ENCODE measurements at places on chromosomes 7 and 10.

- no peak for DNase-seq
These were observed 99.0 kb downstream of the PON1 start for GRCh38 chr7:95225301-95225700.

GRCh38 chr10:9608602-9609001 is 1409.1 kb upstream of the CELF2 start:
- DNase-seq, result no peak

DNA sequence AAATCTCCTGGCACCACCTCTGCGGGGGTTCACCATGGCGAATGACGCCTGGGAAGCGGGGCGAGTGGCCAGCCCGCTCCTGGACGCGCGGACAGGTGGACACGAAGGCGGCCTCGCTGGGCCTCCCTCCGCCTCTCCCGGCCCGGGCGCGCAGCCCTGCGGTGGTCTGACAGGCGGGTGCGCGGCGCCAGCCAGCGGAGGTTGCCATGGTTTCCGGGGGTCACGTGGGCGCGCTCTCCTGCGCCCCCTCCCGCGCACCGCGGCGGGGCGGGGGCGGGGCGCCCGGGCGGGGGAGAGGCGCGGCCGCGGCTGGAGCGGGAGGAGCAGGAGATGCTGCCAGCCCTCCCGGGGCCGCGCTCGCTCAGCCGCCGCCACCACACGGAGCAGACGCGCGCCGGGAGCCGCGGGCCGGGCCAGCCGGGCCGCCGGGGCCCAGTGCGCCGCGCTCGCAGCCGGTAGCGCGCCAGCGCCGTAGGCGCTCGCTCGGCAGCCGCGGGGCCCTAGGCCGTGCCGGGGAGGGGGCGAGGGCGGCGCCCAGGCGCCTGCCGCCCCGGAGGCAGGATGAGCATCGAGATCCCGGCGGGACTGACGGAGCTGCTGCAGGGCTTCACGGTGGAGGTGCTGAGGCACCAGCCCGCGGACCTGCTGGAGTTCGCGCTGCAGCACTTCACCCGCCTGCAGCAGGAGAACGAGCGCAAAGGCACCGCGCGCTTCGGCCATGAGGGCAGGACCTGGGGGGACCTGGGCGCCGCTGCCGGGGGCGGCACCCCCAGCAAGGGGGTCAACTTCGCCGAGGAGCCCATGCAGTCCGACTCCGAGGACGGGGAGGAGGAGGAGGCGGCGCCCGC is at the start of gene PRKAR2B:
Gene PRKAR2B (plus strand): TSS at position 359 of the 848 bp plus-strand sequence. CDS start 203 bp downstream, at position 562.
- DNase-seq, result no peak

DNA sequence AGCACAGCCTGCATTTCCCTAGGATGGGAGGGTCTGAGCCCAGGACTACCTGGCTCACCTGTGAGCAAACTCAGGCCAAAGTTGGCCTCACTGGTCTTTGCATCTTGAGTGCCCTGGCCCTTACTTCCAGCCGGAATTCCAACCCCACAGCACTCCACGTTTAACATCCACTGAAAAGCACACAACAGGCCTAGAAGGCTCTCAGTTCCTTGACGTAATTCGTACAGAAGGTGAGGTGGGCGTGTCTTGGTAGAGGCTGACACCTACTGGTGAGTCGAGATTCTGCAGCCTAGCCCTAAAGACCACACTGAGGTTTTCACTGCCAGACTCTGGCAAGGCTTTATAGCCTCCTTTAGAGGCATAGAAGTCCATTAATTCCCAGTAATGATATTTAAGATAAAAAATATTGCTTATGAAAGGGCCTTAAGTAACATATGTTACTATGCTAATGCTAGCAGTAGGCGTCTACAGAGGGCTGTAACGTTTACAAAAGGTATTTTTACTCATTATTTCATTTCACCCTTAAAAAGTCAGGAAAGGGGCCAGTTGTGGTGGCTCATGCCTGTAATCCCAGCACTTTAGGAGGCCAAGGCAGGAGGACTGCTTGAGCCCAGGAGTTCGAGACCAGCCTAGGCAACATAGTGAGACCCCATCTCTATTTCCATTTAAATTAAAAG is 95.8 kb downstream of the HIP1 start:
- no peak for DNase-seq

DNA sequence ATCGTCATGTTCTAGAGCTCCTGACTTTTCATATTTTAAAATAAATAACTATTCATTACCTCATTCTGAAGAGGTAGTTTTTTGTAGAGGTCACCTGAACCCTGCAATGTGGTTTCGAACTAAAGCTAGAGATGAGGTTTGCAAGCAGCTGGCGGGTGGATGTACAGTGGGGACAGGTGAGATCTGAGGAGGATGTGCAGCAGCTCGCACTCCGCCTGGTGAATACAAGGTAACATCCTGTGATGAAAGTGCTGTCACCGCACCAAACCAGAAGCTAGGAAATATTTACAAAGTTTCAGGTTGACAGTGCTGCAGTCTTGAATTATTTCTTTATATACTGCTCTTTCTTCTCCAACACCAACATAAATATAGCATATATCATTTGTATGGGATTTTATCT is 26.5 kb downstream of the NDUFB2 start:
- DNase-seq, result no peak

- DNase-seq, result no peak
These were observed 4.4 kb upstream of the WIPF3 start for GRCh38 chr7:29801929-29802328.

DNA sequence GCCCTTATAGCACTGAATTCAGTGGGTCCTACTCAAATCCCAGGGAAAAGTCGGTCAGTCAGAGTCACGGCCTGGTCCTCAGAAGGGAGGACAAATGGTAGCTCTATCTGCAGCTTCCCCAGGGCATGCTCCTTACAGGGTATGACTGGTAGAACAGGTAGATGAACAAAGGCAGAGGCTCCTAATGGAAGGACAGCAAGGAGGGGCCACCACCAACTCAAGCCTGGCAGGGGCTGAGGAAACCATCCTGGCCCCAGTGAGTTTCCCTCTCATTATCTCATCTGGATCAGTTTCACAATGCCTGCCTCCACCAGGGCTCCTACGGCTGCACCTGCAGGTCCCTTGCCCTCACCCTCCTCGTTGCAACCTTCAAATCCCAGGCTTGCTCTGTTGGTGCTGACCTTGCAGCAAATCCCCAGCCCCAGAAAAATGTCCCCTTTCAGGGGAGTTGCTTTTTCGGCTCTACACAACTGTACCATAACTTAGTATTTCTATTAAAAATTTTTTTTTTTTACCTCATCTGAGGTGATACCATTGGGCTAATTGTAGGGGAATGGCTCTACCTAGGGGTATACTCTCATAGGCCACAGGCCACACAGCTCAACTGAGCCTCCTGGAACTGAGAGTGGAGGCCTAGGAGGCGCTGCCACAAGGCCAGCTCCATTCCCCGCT is 2.4 kb upstream of the MYO1G start:
- DNase-seq, result no peak

- no peak for DNase-seq
These were observed 103.0 kb downstream of the MTERF1 start for GRCh38 chr7:91777522-91777921.

- no peak for DNase-seq
These were observed 201.4 kb downstream of the TNS3 start for GRCh38 chr7:47380325-47381133.

DNA sequence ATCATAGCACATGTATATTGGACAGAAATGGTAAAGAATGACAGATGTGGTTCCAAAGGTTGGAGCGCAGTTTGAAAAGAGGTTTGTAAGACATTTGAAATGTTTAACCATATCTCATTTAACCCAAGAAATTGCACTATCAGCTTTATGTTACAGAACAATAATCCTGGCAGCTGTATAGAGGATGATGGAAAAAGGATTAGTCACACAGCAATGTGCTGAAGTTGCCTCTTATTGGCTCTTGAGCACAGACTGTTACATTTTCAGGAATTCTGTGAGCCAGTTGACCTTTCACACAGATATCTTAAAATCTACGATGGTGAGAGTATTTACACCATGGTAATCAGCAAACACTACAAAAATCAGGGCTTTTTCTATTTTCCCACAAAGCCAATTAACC is 3.9 kb downstream of the COG5 start:
- DNase-seq, result no peak

DNA sequence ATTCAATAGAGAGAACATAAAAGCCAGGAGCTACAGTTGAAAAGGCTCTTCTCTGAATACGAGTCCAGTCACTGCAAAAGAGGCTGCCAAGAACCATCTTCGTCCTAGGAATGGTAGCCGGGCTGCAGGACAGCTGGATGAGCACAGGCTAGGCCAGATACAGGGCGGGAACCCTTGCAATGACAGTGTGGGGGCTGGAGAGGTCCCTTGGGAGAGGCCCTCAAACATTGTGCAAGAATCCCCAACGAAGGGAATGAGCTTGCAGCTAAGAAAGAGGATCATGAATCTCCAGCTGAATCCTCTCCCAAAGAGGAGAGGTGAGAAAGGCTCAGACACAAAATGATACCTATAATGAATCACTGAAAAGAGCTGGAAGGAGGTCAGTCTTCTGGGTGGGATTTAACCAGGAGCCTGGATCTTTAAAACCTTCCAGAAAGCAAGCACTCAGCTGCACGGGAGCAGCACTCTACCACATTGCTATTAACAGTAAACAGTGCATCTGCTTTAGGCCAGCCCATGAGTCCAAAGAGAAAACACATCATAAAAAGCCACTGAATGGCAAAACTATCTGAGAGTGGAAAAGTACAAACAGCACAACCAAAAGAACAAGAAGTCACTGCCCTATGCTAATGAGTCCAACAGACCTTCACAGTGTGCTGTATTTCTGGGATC is 287.9 kb downstream of the TNS3 start:
- DNase-seq, result no peak

- no peak for DNase-seq
These were observed 38.3 kb downstream of the CFAP58 start for GRCh38 chr10:104391969-104392296.

GRCh38 chr7:16960337-16960965 is 78.7 kb upstream of the AGR3 start:
- DNase-seq, result no peak

All from HS-27A (cell line).